D341Med (cell line): ENCODE measurements at places on chromosomes 5 and 9.

GRCh38 chr9:128669786-128670185, 13.1 kb upstream of the DYNC2I2 start:
- no peak for DNase-seq

DNA sequence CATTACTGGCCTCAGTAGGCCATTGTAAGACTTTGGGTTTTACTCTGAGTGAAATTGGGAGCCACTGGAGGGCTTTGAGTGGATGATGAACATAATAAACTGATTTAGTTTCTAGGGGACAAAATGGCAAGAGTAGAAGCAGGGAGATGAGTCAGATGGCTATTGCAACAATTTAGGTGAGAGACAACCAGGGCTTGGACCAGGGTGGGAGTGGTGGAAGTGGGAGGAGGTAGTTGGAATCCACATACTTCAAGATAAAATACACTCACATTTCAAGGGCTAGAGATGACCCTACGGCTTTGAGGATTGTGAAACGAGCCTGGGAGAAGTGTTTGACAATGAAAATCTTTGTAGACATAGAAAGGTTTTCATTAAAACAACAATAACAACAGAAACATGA, 136.3 kb downstream of the ACTBL2 start:
- no peak for DNase-seq

GRCh38 chr9:113609562-113610318, 146.2 kb downstream of the RGS3 start:
- no peak for DNase-seq

DNA sequence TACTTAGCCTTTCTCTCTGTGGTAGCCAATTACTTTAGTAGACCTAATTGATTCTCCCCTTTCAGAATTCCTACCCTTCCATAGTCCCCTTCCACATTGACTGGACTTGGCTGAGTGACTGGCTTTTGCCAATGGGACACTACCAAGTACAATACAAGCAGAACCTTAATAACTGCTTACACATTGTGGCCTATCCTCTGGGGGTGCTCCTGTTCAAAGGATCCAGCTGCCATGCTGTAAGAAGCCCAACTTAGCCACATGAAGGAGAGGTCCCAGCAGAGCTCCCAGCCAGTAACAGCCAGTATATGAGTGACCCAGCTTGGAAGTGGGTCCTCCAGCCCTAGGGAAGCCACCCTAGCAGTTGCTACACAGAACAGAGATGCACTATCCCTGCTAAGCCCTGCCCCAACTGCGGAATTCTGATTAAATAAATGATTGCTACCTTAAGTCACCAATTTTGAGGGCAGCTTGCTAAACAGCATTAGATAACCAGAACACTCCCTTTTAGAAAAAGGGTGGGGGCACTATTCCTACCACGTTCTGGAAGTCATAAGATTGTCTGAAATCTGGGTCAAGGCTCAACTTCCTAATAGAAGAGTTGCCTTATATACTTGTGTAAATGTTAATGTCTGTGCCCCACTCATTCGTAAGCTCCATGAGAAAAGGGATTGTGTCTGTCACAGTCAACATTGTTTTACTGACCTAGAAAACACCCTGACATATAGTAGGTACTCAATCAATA, 11.1 kb upstream of the APTX start:
- DNase-seq: no peak

- no peak for DNase-seq
These were observed 49.7 kb downstream of the RECK start for GRCh38 chr9:36086442-36086841.

- no peak for DNase-seq
These were observed 192.4 kb upstream of the EFNA5 start for GRCh38 chr5:107863125-107863524.

GRCh38 chr9:130290291-130291181, 25.0 kb downstream of the HMCN2 start:
- DNase-seq: no peak

- no peak for DNase-seq
These were observed 55.6 kb downstream of the DUSP1 start for GRCh38 chr5:172715421-172715780.

- DNase-seq: no peak
These were observed 85.5 kb upstream of the PITX1 start for GRCh38 chr5:135119481-135119880.

DNA sequence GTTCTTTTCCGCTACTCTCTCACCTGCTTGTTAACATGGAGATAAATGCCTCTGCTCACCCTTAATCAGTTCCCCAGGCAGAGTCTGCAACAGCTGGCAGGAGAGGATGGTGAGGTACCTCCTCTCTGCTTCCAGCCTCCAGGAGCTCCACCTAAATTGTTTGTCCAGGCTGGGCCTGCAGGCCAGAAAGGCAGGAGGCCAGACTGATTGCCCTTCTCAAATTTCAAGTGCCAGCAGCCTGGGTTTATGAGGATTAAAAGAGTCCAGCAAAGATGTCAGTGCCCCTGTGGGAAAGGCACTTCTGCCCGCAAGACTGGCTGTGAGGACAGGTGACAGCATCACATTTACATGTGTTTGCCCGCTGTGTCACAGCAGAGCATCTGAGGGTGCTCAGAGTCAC, 19.8 kb downstream of the CORO2A start:
- DNase-seq: no peak

DNA sequence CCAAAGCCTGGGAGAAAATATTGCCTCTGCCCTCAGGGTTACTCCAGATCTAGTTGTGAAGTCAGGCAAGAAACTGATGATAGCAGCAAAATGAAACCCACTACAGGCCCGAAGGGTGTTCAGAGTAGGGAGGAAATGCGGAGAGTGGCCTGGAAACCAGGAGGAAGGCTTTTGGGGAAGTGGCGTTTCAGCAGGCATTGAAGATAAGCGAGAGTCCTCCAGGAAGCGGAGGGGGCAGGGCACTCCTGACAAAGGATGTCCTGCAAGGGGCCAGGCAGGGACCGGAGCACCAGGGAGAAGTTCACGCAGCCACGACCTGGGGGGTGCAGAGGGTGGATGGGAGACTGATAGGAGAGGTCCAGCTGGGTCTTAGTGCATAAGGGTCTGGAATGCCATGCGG, 7.8 kb upstream of the FOXI1 start:
- DNase-seq: no peak

DNA sequence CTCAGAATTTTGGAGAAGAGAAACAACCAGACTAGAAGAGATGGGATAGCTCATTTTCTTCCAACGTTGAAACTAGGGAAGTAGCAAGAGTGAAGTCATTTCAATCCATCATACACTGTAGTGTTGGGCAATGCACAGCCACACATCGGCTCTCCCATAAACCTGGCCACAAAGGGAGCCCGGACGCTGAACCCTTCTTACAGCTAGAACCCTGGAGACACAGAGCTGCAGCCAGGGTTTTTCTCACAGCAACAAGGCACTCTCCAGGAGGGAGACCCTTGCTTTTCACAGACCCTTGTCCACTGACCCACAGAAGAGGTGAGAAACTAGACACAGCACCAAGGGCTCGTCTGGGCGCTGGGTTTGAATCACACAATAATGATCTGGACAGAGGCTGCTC, 101.4 kb upstream of the FSTL4 start:
- DNase-seq: no peak

- no peak for DNase-seq
These were observed 1.8 kb downstream of the RNF130 start for GRCh38 chr5:180069589-180070247.

DNA sequence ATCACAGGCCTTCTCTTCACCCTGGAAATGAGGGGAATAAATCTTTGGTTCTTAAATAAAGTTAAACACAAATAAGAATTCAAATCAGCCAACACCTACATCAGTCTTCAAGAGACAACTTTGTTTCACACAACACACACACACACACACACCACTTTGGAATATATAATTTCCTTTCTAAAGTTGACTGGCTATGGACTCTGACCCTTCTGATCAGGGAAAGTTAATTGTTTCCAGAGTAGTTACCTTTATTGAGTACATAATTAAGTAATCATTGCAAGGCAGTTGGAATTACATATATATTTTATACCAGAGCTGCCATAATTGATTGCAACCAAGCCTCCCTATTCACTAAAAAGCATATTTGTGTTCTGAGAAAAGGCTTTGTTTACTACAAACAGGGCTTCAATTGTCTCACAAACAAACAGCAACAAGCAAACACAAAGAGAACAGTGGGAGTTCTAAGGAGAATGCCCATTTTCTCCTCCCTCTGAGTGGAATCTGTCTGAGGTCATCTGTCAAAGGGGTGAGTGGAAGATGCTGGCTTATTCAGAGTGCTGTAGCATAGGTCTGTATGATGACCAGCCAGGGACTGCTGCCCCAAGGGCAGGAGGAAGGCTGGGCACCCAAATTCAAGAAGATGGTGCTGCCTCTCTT, 136.6 kb downstream of the SEMA6A start:
- no peak for DNase-seq

- DNase-seq: no peak
These were observed 11.5 kb upstream of the CAAP1 start for GRCh38 chr9:26904070-26904469.

- DNase-seq: no peak
These were observed 411.1 kb upstream of the MPDZ start for GRCh38 chr9:13690595-13690994.

- no peak for DNase-seq
These were observed 71.8 kb downstream of the NRG2 start for GRCh38 chr5:139971202-139971725.

- no peak for DNase-seq
These were observed 17.2 kb downstream of the FBXW11 start for GRCh38 chr5:171989276-171989675.

DNA sequence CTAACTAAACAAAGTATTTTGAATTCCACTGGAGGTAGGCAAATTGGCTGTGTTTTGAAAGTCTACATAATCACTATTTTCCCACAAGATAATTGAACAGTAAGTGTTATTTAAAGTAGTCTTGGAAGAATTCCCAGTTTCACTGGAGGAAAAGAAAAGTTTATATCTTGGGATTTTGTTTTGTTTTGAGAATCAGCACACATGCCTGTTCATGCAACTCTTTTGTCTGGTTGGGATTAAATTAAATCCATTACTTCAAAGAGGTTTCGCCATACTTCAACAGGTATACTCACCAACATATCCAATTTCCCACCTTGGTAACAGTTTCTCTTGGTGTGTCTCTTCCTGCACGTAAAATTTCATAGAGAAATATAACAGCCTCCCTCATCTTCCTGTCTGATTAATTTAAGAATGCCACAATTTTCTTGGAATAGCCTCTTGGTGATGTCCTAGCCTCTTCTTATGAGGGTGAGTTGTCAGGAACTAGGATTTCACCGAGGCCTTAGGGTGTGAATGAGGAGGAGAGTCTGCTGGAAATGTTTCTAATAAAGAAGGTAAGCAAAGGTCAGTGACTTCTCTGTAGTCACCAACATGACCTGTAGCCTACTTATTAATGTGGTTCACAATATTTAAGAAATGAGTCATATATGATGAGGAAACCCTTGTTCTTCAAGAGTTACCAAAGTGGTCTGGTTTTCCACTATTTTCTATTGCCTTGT, 48.1 kb downstream of the ITGA2 start:
- no peak for DNase-seq

DNA sequence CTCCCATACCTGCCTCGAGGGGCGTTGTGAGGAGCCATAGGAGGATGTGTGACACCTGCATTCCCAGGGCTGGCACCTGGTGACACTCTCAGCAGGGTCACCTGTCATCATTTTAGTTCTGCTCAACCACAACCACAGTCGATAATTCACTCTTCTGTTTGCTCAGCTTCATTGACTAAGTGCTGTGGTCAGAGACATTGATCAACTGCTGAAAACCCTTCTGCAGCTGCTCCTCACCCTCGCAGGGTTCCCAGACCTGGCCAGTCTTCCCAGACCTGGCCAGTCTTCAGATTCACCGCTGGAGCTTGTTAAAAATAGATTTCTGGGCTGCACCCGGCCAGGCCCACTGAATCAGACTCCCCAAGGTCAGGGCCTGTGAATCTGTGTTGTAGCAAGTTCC, 92.8 kb downstream of the MVB12B start:
- no peak for DNase-seq

- DNase-seq: no peak
These were observed 601.5 kb downstream of the IRX1 start for GRCh38 chr5:4197151-4197550.

- DNase-seq: no peak
These were observed 60.6 kb downstream of the SLC1A3 start for GRCh38 chr5:36666986-36667385.

DNA sequence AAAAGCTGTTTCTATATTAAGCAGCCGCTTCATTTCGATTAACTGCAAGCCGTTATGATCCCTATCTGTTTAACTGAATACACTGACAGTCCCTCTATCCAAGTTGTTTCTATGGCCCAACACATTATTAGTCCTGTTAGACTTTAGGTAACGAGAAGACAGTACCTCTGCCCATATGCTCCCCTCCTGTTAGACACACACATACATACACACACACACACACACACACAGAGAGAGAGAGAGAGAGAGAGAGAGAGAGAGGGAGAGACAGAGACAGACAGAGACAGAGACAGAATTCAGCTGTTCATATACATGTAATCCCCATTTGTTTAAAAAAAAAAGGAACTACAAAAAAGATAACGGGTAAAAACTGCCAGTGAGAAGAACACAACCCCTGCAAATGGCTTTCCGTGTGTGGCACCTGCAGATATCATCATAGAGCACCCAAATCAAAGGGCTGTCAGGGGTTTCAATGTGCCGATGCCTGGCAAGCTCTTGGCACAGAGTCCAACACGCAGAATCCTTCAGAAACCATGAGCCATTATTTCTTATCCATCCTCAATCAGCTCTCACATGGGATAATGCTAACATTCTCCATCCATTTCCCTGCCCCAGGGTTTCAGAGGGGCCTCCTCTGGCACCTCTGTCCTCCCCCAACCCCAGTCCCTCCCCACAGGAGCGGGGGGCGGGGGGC, 144.0 kb downstream of the MYO10 start:
- no peak for DNase-seq

- no peak for DNase-seq
These were observed 48.5 kb upstream of the DHFR start for GRCh38 chr5:80703291-80703690.

GRCh38 chr5:75716715-75717081, 539 bp downstream of the POC5 start:
- peak; percentile 25 for DNase-seq

GRCh38 chr5:84568171-84568570, 183.5 kb upstream of the EDIL3 start:
- DNase-seq: no peak

GRCh38 chr9:111648066-111648465, 13.3 kb upstream of the GNG10 start:
- no peak for DNase-seq

GRCh38 chr5:1481266-1481958, 36.2 kb upstream of the SLC6A3 start:
- no peak for DNase-seq

DNA sequence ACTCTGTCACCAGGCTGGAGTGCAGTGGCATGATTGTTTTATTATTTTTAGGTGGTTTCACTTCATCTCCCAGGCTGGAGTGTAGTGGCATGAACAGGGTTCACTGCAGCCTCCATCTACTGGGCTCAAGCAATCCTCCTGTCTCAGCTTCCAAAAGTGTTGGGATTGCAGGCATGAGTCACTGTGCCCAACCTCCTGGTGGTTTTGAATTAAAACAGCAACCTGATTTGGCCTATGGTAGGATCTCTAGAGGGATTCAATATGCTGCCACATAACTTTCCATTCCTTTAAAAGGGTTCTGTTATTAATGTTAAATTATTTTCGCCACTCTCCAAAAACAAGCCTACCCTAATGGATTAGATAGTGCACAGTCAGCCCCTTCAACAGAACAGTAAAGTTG, 9.9 kb upstream of the HSPA4 start:
- no peak for DNase-seq
